ENCODE measurements at places on chromosomes 16 and 17.

DNA sequence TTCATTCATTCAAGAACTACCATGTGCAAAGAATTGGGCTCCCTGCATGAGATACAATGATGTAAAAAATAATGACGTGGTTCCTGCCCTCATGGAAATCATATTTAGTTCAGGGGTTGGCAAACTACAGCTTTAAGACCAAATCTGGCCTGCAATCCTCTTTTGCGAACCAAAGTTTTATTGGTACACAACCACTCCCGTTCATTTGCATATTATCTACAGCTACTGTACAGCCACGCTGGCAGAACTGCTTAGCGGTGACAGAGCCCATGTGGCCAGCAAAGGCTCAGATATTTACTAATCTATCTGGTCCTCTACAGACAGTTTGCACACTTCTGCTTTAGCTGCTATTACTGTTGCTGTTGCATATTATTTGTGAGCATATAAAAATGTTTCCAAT lies 167.7 kb downstream of the XYLT1 start:
- no peak for DNase-seq

DNA sequence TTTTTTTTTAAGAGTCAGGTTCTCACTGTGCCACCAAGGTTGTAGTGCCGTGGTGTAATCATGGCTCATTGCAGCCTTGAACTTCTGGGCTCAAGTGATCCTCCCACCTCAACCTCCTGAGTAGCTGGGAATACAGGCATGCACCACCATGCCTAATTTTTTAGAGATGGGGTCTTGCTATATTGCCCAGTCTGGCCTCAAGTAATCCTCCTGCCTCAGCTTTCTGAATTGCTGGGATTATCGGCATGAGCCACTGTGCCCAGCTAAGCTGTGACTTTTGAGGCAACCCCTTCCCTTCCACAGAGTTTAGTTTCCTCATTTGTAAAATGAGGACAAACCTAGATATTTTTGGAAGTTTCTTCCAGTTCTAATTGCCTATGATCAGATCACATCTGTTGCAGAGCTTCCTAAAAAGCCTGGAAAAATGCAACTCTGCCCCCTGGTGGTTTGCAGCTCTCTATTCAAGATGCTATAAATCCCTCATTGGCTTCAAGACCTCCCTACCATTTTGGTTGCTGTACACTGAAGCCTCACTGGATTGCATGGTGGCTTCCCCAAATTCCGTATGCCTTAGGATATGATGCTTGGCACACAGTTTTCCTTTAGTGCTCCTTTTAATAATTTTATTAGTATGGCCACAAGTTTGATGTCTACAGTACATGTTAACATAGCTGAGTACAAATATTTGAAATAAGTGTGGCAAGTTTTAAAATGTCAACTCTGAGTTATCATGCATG lies 19.3 kb downstream of the GDE1 start:
- DNase-seq = peak; percentile 43

GRCh38 chr16:64459821-64460220 lies 662.0 kb downstream of the CDH11 start:
- DNase-seq = no peak

GRCh38 chr17:44820631-44821212 lies 9.4 kb downstream of the GJC1 start:
- no peak for DNase-seq

DNA sequence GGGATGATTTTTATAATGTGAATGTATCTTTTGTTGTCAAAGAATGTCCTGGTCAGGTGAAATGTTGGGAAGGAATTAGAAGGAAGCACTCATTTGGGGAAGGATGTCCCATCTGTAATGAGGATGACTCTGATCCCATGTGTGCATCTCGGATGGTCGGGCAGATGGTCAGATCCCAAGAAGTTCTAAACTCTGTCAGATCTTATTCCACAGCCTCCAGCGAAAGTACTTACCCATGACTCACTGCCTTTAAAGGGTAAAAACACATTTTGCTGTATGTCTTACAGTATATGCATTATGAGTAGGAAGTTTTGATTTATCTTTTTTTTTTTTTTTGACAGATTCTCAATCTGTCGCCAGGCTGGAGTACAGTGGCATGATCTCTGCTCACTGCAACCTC lies 548 bp upstream of the KRTAP4-11 start:
- no peak for DNase-seq

DNA sequence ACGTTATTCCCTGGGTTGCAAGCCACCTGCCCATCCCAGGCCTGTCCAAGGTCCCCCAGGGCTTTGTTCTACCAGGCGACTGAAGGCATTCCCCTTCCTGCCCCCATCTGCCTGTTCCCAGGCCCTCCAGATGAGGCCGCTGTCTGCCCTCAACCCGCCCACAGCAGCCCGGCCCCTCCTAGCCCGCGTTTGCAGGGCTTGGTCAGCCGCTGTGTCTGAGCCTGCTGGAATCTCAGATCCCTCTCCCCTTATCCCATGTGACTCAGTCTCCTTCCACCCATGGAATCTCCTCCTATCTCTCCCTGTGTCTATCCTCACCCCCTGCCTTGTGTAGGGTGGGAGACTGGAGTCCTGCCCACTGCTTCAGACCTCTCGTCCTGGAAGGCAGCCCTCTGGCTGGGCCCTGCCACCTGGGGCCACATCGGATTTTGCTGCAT lies 186.0 kb upstream of the TNRC6C start:
- DNase-seq = peak; percentile 48

All from activated T-helper 9 cell treated with anti-CD3 and anti-CD28 coated beads, Interleukin-2, amount 50 U/mL, for 16 hours (primary cell).